CD4-positive, alpha-beta T cell treated with Interleukin-15 for 4 hours (primary cell): ENCODE measurements at places on chromosomes 6 and 20.

GRCh38 chr6:1708122-1708521 is 98.4 kb downstream of the FOXC1 start:
- no peak for DNase-seq

DNA sequence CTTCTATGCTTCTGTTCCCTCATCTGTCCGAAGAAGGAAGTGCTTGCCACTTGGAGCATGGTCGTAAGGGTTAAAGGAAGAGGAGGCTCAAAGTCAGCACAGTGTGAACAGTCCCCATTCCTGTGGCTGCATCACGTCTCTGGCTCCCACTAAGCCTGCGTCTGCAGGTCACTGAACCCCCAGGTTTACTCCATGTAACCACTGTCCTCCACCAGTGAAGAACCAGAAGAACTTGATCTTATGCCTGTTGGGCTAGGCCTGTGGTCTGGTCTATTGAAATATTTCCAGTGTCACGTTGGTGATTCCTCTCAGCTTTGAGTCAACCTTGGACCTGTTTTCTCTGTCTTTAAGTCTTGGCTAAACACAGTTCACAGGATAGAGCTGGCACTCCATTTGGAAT is 45.9 kb upstream of the SCP2D1 start:
- no peak for DNase-seq

GRCh38 chr20:53773792-53774401 is 180.3 kb upstream of the ZNF217 start:
- no peak for DNase-seq

DNA sequence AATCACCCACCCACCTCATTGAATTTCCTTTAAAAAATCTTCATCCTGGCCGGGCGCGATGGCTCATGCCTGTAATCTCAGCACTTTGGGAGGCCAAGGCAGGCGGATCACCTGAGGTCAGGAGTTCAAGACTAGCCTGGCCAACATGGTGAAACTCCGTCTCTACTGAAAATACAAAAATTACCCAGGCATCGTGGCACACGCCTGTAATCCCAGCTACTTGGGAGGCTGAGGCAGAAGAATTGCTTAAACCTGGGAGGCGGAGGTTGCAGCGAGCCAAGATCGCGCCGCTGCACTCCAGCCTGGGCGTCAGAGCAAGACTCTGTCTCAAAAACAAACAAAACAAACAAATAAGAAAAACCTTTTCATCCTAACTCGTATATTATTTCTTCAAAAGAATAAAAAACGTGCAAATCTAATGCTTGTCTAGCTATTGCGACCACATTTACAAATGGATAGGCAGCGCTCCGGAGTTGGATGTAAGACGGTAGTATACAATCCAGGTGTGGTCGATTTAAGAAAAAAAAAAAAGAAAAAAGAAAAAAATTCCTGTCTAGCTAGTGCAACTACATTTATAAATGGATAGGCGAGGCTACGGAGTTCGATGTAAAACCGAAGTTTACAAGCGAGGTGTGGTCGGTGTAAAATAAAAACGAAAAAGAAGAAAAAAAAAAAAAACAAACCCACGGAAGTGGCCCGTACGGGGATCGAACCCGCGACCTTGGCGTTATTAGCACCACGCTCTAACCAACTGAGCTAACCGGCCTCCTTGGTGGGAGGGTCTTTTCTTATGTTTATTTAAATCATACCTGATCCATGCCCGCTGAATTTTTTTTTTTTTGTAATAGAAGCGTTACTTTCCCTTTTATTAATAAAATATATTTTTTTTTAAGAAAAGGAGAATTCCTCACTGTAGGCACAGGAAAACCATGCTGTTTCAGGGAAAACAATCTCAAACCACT is 70.7 kb upstream of the PRSS16 start:
- DNase-seq = peak; percentile 75

DNA sequence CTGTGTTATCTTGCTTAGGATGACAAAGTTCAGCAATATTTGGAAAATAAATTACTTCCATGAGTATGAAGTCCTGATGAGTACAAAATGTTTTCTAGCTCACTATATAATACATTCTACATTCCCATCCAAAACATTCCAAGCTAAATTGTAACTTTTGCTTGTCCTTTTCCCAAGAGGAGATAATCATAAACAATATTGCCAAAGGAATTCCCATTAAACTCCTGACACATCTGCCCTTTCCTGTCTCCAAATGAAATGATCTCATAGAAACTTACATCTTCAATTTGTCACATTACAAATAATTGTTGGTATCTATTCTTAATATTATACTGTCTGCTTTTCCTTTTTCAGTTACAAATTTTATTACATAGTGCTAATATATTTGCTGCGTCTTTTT is 20.4 kb upstream of the SENP6 start:
- DNase-seq = no peak

DNA sequence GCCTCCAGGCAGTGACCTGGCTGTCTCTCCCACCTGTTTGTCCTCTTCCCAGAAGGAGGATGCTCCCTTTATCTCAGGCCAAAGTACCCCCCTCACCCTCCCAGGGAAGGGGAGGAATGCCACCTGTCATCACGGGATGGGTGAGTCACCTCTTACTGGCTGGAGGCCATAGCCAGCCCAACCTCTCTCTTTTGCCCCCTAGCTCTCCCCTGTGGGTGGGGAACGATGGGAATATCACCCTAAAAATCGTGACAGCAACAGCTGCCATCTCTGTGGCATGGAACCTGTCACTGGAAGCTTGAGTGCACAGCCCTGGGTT is 137.5 kb upstream of the PTPN1 start:
- no peak for DNase-seq
